ENCODE measurements at places on chromosomes 6 and 20.

DNA sequence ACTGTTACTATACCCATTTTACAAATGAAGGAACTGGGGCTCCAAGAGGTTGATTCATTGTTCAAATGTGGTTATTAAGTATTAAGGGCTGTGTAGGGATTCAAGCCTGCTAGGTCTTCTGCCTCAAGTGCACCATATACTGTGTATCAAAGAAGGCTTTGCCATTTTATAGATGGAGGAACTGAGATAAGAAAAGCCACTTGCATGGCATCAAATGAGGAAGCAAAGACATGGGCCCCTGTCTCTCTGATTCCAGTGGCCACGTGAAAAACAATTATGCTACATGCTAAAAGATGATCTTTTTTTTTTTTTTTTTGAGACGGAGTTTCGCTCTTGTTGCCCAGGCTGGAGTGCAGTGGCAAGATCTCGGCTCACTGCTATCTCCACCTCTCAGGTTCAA, 67.0 kb downstream of the TMEM200A start:
- no peak for DNase-seq

DNA sequence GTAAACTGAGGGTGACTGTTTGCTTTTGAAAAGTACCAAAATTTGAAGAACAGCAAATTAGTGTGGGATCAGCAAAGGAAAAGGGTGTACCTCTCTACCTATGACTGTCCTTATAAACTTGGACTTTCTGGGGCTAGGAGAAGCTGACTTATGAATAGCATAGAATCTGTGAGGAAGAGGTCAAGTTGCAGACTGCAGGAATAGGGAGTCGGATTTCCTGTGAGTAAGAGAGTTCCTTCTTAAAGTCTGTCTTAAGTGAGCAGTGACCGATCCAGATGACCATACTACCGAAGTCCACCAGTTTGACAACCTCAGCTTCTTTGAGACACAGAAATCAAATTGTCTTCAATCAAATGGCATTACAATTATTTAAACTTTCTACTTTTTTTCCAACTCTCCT, 708.7 kb downstream of the UTRN start:
- no peak for DNase-seq

- DNase-seq, result no peak
Measured at GRCh38 chr20:62760856-62761758, 35.2 kb upstream of the MRGBP start.

GRCh38 chr20:59314997-59315396, 14.6 kb downstream of the EDN3 start:
- no peak for DNase-seq

DNA sequence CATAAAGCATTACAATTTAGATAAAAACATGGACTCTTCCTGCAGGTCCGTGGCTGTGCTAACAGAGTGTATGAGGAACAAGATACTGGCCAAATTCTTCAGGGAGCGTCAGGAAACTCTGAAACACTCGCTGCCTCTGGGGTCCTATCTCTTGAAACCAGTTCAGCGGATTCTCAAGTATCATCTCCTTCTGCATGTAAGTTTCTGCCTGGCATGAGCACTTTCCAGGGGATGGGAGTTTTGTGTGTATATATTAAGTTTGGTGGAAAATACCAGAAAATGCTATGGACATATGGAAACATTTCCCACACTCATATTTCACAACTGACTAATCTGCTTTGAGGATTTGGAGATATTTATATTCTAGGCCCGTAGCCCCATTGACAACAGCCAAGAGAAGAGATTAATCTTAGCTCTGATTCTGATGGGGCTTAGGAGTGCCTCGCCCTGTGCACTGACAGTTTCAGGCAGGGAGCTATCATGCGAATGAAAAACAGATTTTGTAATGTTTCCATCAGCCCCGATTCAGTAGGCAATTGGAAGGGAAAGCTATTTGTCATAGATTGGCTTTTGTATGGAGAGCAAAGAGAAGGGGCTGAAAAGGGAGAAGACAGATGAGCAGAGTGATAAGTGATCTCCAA, 64.7 kb upstream of the MTHFD1L start:
- DNase-seq, result no peak

Measured in GM19239 (cell line).